ENCODE measurements at places on chromosomes 6 and 20. TPM values are rescaled to one million over a fixed set of nuclear protein-coding genes. Genes with fewer than 3 reads are reported as not detected.
A peak's percentile ranks its signal among the peaks of the same experiment; 100 is the strongest.

The HLA-DRB5 gene
- 0.29 TPM for total RNA-seq

The GRM4 gene
- not detected for total RNA-seq

The MLN gene
- total RNA-seq, result not detected

The ANKRD66 gene
- total RNA-seq, result not detected

The OXT gene
- not detected for total RNA-seq

The DNAH8 gene
- not detected for total RNA-seq

The TP53TG5 gene
- not detected for total RNA-seq

The SFTA2 gene
- not detected for total RNA-seq

The ZNF165 gene
- 0.37 TPM for total RNA-seq

The RBM24 gene
- 7.9 TPM for total RNA-seq

The TPX2 gene
- total RNA-seq, result 74.2 TPM

DNA sequence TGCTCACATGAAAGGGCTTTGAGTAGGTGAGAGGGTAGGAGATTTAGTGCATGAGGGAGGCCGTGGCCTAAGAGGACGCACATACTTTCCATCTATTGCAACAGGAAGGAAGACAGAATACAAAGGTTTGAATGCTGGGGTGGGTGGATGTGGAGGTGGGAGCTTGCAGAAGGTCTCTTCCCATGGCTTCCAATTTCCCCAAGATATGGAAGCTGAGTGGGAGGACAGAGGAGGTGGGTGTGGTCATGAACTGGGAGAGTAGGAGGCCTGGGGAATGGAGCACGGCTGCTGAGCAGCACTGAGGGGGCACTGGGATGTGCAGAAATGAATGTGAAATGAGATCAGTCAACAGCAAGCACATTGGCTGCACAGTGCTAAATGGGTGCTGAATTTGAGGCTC, 70.3 kb downstream of the SCML4 start:
- no peak for DNase-seq

DNA sequence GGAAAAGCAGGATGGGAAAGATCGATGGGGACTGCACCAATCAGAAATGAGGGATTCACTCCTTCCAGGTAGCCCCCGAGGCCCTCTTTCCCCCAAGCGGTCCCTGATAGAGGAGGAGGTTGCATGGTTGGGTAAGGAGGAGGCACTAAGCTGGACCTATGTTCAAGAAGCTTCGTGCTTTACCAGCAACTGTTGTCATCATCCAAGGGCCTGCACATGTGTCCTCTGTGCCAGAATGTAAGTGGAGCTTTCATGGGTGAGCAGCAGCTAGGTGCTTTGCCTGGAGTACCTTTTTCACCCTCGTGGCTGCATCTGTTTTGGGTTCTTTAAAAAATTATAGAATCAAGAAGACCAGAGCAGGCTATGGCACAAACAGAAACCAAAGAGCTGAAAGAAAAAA, 54.0 kb downstream of the GMPR start:
- no peak for DNase-seq

GRCh38 chr6:100518588-100518987, 53.9 kb upstream of the SIM1 start:
- DNase-seq, result no peak

DNA sequence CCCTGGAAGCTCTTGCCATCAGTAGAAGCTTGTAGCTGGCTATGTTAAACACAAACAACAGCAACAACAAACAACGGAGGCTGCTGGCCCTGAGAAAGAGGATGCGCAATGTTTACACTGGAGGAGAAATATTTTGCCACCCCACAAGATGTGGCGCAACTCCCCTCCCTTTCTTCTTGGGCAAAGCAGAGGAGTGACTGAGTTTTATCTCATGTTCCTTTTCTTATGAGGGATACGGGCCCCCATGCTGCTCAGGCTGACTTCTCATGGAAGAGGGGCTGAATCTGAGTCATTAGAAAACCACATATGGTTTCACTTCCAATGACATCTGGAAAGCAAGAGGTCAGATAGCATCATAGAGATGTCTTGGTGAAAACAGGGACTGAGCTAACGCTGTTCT, 75.9 kb upstream of the HDDC2 start:
- DNase-seq, result peak; percentile 42

GRCh38 chr6:8875986-8876385, 440.6 kb upstream of the SLC35B3 start:
- DNase-seq, result no peak

DNA sequence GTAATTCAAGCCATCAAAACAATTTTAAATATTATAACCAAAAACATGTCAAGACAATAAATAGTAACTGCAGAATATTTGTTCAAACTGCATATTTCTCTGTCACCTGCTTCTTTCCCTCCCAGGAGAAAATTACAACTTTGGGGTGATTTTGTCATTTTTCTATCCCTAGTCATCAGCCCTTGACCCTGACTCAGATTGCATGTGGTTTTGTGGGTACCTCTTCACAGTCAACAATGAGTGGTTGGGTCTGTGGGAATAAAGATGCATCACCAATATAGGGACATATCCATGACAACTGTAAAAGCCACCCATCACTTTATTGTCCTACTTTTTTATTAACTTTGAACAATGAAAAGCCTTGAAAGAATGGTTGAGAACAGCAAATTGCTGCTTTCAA, 7.3 kb downstream of the COL10A1 start:
- no peak for DNase-seq

GRCh38 chr20:9500121-9500520, 14.3 kb upstream of the LAMP5 start:
- DNase-seq, result no peak

DNA sequence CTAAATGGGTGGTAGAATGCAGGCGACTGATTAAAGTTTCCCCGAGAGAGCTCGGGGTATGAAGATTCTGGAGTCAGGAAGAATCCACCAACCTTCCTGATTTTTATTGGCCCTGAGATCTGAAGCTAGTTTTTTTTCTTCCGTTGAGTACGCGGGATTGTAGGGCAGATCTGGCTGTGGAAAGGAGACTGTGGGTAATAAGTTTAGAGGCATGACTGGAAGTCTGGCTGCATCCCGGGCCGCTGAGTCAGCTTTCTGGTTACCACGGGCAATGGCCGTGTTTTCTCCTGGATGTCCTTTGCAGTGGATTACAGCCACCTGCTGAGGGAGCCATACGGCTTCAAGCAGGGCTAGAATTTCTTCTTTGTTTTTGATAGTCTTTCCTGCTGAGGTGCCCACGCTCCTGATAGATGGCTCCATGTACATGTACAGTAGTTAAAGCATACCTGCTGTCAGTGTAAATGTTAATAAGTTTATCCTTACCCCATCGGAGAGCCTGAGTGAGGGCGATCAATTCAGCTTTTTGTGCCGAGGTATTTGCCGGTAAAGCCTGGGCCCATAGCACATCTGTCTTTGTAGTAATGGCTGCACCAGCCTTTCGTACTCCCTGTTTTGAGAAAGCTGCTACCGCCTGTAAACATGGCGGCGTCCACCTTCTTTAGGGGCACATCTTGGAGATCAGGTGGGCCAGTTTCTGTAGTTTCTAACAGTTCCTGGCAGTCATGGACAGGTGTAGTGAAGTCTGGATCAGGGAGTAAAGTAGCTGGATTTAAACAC, 154.0 kb downstream of the TRIM27 start:
- peak; percentile 61 for DNase-seq

DNA sequence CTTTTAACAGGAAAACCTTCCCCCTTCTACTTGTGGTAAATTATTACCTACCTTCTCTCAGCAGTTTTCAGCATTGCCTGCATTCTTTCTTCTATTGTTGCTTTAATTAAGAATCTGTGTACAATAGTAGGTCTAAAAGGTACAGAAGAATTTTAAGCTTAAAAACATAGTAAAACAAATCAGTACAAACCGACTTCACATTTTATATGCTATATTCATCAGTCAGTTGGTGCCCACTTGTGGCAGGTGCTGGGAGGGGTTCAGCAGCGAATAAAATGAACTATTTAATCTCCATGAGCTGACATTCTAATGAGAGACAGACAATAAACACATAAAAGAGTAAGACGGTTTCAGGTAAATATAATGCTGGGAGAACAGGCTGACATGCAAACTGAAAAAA, 73.4 kb upstream of the FBXO30 start:
- DNase-seq, result peak; percentile 17

- no peak for DNase-seq
These were observed 20.8 kb downstream of the MOXD1 start for GRCh38 chr6:132380358-132381029.

DNA sequence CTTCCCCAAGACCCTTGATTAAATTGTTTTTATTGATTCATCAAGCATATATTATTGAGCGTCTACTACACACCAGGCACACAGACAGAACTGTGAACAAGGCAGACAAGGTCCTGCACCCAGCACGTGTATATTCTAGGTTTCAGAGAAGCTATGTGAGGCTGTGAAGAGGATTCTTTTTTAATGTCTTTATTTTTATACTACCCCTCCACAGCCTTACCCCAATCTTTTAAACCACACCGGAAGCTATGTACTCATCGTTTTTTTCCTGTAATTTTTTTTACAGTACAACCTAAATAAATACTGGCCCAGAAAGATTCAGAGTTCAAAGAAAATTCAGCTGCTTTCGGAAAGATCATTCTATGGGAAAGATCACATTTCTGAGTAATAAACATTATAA, 10.0 kb downstream of the SGK1 start:
- DNase-seq, result no peak

- no peak for DNase-seq
These were observed 40.6 kb downstream of the MAFB start for GRCh38 chr20:40648210-40649072.

DNA sequence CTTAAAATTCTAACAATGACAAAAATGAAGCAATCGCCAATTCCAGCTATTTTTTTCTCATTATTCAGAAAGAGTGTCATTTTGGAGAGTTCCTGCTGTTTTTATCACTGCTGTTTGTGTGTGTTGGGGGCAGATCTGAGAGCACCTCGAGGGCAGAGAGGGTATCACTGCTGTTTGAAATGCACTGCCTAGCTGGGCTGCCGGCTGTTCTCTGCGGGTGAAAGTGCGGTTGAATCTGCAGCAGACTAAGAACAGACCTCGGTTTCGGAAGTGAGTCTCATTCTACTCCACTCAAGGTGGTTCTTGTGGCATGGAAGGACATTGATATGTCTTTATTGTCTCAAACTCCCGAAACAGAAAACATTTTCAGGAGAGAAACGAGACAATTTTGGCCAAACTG, 18.3 kb downstream of the INSM1 start:
- no peak for DNase-seq

GRCh38 chr6:105985816-105986632, 100.1 kb upstream of the PRDM1 start:
- DNase-seq, result no peak

- DNase-seq, result no peak
These were observed 28.7 kb downstream of the FRMD1 start for GRCh38 chr6:168050225-168050880.

- peak; percentile 97 for DNase-seq
These were observed 134.0 kb downstream of the SAMD5 start for GRCh38 chr6:147642458-147642857.

DNA sequence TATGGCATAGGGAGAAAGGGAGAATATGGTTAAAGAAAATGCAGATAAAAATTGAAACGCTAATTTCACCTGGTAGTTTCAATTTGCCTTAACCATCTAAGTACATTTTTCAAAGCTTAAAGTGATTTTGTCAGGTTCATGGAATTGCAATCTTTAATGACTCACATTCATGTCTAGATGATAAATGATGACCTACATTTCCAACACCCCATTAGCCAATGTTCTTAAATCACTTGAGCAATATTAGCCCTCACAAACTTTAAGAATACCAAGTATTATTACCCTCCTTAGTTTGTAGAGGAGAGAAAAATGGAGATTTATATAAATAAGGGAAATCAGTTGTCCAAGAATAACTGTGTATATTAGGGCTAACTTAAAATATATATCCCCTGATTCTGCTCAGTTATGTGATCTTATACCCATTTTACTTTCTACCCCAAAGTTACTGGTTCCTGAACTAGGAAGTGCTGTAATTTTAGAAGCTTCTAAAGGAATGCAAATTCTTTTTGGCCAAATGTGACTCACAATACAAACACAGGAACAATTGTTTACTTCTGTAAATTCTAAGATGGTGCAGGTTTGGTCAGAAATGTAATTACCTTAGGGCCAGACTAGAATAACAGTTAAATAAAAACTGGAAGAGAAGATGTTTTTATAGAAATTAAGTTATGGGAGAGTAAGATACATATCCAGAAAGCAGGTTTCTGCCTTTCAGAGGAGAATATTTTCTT, 34.5 kb downstream of the TPBG start:
- DNase-seq, result no peak

GRCh38 chr6:166830891-166831363, 125.4 kb downstream of the RNASET2 start:
- no peak for DNase-seq

- no peak for DNase-seq
These were observed 235.8 kb downstream of the SMOC2 start for GRCh38 chr6:168676552-168677322.

GRCh38 chr6:144390886-144391285, 105.8 kb downstream of the UTRN start:
- DNase-seq, result no peak

Measured in SK-MEL-5 (cell line).